ENCODE measurements at places on chromosomes 1 and 21. TPM values are rescaled to one million over a fixed set of nuclear protein-coding genes. Genes with fewer than 3 reads are reported as not detected.

- peaks cover 6% of the 10 kb centered on the region for H3K27me3 ChIP-seq
Observed at GRCh38 chr1:25647863-25648262, 31.3 kb downstream of the MAN1C1 start.

DNA sequence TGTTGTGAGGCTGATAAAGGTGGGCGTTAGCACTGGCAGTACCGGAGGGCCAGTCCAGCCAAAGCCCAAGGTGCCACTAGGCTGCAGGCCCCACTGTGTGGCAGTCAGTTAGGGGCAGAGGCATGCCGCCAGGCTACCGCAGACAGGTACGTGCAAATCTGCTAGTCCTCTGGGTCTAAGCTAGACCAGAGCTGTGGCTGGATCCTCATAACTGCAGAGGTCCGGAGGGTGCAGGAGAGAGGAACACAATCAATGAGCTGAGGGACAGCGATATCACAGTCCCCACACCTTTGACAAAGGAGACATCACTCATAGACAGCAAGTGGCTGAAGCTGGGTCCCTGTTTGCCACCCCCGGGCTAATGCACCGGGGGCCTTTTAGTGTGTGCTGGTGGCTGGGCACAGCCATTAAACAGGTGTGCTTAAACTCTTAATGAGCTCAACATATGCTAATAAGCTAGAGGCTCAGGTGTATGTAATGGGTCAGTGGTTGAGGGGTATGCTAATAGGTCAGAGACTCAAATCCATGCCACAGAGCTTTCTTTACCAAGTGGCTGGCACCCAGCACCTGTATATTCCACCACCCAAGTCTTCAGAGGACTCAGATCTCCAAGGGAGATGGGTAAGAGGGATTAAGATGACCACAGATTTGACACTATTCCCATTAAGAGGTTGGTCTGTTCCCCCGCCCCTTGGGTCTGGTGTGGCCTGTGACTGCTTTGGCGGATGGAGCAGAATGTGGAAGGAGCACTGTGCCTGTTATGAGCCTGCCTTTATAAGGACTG lies 82.0 kb downstream of the GLIS1 start:
- H3K36me3 ChIP-seq, result no peaks in the 10 kb centered on the region
- H3K4me1 ChIP-seq, result peaks cover 77% of the 10 kb centered on the region
- peak overlapping the region; percentile 85 for H3K27ac ChIP-seq
- no peak overlapping the region for H3K4me3 ChIP-seq
- H3K27me3 ChIP-seq, result no peaks in the 10 kb centered on the region

- DNase-seq, result peak; percentile 81
- H3K27ac ChIP-seq, result no peak overlapping the region
- peaks cover 32% of the 10 kb centered on the region for H3K27me3 ChIP-seq
- no peak overlapping the region for H3K4me3 ChIP-seq
- peaks cover 13% of the 10 kb centered on the region for H3K4me1 ChIP-seq
- no peaks in the 10 kb centered on the region for H3K36me3 ChIP-seq
Observed at GRCh38 chr21:42492201-42492600, 3.8 kb downstream of the RSPH1 start.

DNA sequence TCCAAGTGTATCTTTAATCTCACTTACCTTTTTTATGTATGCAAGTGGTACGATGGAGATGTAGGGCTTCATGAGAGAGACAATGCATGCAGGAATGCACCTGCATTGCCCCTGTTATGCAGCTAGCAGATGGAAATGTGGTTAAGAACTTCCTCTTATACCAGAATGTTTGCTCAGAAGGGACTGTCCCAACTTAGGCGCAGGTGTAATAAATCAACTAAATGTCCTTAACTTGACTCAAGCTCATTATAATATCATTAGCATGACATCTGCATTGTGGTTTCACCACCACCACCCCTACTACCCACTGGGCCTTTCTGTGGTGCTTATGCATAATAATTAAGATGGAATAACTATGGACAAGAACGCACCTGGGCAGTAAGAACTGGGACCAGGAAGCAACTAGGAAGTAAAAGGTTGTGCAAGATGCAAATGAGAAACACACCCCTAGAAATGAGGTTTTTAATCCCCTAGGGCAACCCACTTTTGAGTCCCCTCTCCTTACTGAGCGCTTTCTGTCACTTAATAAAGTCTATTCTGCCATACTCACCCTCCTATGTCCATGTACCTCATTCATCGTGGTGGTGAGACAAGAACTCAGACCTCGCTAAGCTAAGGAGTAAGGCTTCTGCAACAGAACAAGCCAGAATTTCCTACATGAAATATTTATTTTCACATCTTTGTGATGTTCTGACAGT lies 1103.3 kb upstream of the B3GALT2 start:
- no peaks in the 10 kb centered on the region for H3K27me3 ChIP-seq
- H3K4me1 ChIP-seq, result peaks cover 4% of the 10 kb centered on the region
- H3K27ac ChIP-seq, result no peak overlapping the region
- H3K4me3 ChIP-seq, result no peak overlapping the region
- no peaks in the 10 kb centered on the region for H3K36me3 ChIP-seq

GRCh38 chr1:230423261-230423660 lies 2.9 kb downstream of the PGBD5 start:
- no peak overlapping the region for H3K27ac ChIP-seq
- DNase-seq, result peak; percentile 27
- H3K36me3 ChIP-seq, result no peaks in the 10 kb centered on the region
- peaks cover 15% of the 10 kb centered on the region for H3K4me1 ChIP-seq

DNA sequence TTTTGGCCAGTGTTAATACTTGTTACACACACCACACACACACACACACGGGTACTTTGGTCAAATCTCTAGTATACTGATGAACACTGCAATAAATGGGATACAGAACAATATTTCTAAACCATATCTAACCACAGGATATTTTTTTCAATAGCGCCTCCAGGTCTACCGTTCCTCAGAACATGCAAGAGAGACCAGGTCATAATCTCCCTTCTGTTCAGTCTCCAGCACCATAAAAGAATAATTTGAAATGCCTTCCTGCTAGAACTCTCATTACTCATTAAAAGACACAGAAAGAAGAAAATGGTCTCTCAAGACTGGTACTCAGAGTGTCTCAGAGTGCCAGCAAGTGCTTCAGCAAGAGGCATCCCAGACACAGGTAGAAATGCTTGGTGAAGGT lies 11.5 kb upstream of the SLC44A3 start:
- no peak overlapping the region for H3K27ac ChIP-seq
- H3K27me3 ChIP-seq, result peaks cover 8% of the 10 kb centered on the region
- H3K4me3 ChIP-seq, result no peak overlapping the region
- H3K4me1 ChIP-seq, result peaks cover 2% of the 10 kb centered on the region
- no peaks in the 10 kb centered on the region for H3K36me3 ChIP-seq

DNA sequence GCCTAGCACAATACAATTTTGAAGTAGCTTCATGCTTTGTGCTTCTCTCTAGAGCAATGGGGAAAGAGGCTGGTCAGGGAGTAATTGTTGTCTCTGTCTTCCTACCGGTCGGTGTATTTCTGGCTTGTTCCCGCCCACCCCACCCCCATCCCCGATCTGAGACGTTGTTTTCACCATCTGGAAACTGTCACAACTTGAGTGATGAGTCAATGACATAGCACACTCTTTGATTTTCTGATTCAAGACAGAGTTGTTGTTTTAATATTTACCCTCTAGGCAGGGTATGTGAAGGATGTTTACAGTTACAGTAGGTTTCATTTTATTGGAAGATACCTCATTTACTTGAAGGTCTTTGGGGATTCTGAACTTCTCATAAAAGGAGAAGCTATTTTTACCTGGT lies 7.0 kb downstream of the IL12RB2 start:
- H3K4me1 ChIP-seq, result peaks cover 2% of the 10 kb centered on the region
- no peak overlapping the region for H3K27ac ChIP-seq
- no peaks in the 10 kb centered on the region for H3K36me3 ChIP-seq
- H3K27me3 ChIP-seq, result peaks cover 42% of the 10 kb centered on the region
- H3K4me3 ChIP-seq, result no peak overlapping the region
- DNase-seq, result no peak

- H3K4me1 ChIP-seq, result peaks cover 53% of the 10 kb centered on the region
- no peak for DNase-seq
- peak overlapping the region; percentile 76 for H3K27ac ChIP-seq
- peaks cover 25% of the 10 kb centered on the region for H3K36me3 ChIP-seq
- H3K27me3 ChIP-seq, result no peaks in the 10 kb centered on the region
- H3K4me3 ChIP-seq, result no peak overlapping the region
Observed at GRCh38 chr1:25342846-25343245, 4.7 kb downstream of the TMEM50A start.

GRCh38 chr1:78226784-78227183 lies 181.0 kb downstream of the GIPC2 start:
- H3K36me3 ChIP-seq, result no peaks in the 10 kb centered on the region
- H3K4me3 ChIP-seq, result no peak overlapping the region
- no peak for DNase-seq
- peaks cover 3% of the 10 kb centered on the region for H3K27me3 ChIP-seq
- H3K27ac ChIP-seq, result no peak overlapping the region
- peaks cover 16% of the 10 kb centered on the region for H3K4me1 ChIP-seq

GRCh38 chr1:90579212-90579802 lies 137.8 kb downstream of the BARHL2 start:
- peaks cover 12% of the 10 kb centered on the region for H3K27me3 ChIP-seq
- no peak overlapping the region for H3K27ac ChIP-seq
- no peaks in the 10 kb centered on the region for H3K4me1 ChIP-seq
- no peaks in the 10 kb centered on the region for H3K36me3 ChIP-seq
- no peak for DNase-seq

- H3K27ac ChIP-seq, result no peak overlapping the region
- peak; percentile 76 for DNase-seq
- H3K27me3 ChIP-seq, result peaks cover 6% of the 10 kb centered on the region
- H3K36me3 ChIP-seq, result peaks cover 2% of the 10 kb centered on the region
Observed at GRCh38 chr1:220699044-220699443, 8.9 kb downstream of the C1orf115 start.

DNA sequence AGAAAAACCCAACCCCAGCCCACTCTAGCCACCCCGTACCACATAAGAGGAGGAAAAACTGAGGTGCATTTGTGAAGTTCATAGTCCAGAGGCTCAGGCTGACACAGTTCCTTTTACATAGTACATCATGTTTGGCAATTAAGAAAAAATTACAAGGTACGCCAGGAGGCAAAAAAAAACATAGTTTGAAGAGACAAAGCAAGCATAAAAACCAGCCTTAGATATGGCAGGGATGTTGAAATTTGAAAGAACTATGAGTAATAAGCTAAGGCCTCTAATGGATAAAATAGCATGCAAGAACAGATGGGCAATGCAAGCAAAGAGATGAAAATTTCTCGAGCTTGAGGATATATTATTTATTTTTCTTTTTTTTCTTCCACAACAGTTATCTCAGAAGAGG lies 31.9 kb downstream of the MIXL1 start:
- no peaks in the 10 kb centered on the region for H3K4me1 ChIP-seq
- no peaks in the 10 kb centered on the region for H3K27me3 ChIP-seq
- no peak overlapping the region for H3K27ac ChIP-seq
- H3K4me3 ChIP-seq, result no peak overlapping the region

- no peak overlapping the region for H3K4me3 ChIP-seq
- no peaks in the 10 kb centered on the region for H3K36me3 ChIP-seq
- no peaks in the 10 kb centered on the region for H3K4me1 ChIP-seq
- peaks cover 2% of the 10 kb centered on the region for H3K27me3 ChIP-seq
- DNase-seq, result no peak
Observed at GRCh38 chr1:107593501-107594209, 371.3 kb downstream of the VAV3 start.

DNA sequence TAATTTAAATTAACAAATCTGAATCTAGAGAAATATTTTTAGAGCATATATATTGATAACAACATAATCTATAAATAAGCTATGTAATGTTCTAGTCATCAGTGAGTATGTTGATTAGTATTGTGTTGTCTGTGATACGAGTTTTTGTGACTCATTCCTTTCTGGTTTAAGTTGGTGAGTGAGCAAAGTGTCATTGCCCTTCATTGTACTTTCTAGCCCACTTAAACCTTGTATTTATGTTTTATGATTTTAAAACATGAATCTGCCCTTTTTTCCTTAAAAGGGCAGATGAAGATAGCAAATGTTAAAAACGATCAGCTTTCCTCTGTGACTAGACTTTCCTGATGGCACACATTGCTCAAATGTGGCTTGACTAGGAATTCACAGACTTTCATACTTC lies 38.5 kb downstream of the MACO1 start:
- H3K4me3 ChIP-seq, result no peak overlapping the region
- H3K36me3 ChIP-seq, result peaks cover 15% of the 10 kb centered on the region
- no peak overlapping the region for H3K27ac ChIP-seq
- H3K4me1 ChIP-seq, result peaks cover 4% of the 10 kb centered on the region

GRCh38 chr1:38758820-38759219 lies 100.8 kb downstream of the RRAGC start:
- H3K27me3 ChIP-seq, result peaks cover 10% of the 10 kb centered on the region
- H3K36me3 ChIP-seq, result no peaks in the 10 kb centered on the region

- H3K4me1 ChIP-seq, result peaks cover 55% of the 10 kb centered on the region
- H3K4me3 ChIP-seq, result no peak overlapping the region
- H3K27ac ChIP-seq, result peak overlapping the region; percentile 85
- H3K36me3 ChIP-seq, result peaks cover 13% of the 10 kb centered on the region
- peaks cover 7% of the 10 kb centered on the region for H3K27me3 ChIP-seq
Observed at GRCh38 chr1:171117085-171117484, 26.4 kb downstream of the FMO3 start.

Gene SLAMF1
- total RNA-seq, result not detected

Gene MTARC2
- 27.9 TPM for total RNA-seq

Gene CSMD2
- not detected for total RNA-seq

Gene CDK18
- 4.5 TPM for total RNA-seq

Gene ST6GALNAC3
- 7.3 TPM for total RNA-seq

Gene METTL18
- 6.1 TPM for total RNA-seq

Gene ORC1
- 3.0 TPM for total RNA-seq

Gene C1orf53
- total RNA-seq, result 2.1 TPM
